ENCODE measurements at places on chromosomes 13 and 19. TPM values are rescaled to one million over a fixed set of nuclear protein-coding genes. Genes with fewer than 3 reads are reported as not detected.

Gene ZNF441
- total RNA-seq = 4.5 TPM

Gene TMC4
- not detected for total RNA-seq

Gene SIGLEC5
- total RNA-seq = not detected

Gene SLC25A41
- total RNA-seq = not detected

Gene PLEKHJ1
- total RNA-seq = 59.8 TPM

Gene CCNA1
- total RNA-seq = 55.2 TPM

Gene KLK2
- total RNA-seq = not detected

Gene IRGC
- total RNA-seq = not detected

Gene ARRDC5
- not detected for total RNA-seq

All from epithelial cell of umbilical artery (primary cell).